GM10248 (cell line): ENCODE measurements at places on chromosomes 12 and 14.

- no peak for DNase-seq
These were observed 28.4 kb downstream of the LRTM2 start for GRCh38 chr12:1848745-1849144.

DNA sequence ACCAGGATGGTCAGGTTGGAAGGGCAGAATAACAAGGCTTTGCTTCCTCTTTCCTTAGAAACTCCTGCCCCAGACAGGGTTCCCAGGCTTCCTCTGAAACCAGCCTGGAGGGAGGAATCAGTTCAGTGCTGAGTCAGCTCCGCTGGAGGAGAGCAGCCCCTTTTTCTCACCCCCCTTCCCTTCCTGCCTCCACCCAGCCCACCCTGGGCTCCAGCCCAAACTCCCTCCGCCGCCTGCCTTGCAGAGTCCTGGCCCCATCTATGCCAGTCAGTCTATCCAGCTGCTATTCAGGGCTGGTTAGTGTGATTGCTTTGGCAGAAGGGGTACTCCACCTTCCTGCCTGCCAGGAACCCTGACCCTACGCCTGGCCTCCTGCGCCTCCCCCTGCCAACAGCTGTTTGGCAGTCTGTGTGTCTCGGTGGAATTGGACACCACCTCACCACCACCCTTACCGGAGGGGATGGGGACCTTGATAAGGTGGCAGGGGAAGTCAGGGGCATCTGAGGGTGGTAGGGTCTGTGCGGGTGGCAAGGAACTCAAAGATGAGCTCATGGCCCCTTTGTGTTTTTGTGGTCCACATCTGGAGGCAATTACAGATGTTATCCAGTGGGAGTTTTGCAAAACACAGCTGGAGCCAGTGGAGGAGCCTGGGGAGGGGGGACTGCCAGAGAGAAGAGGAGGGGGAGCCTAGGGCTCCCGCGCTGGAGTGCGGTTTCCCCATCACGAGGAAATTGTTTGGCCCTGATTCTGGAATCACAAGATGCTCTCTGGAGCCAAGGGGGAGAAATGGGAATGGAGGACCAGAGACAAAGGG, 12.2 kb downstream of the MMP14 start:
- DNase-seq, result no peak

GRCh38 chr12:12684375-12685106, 11.4 kb downstream of the GPR19 start:
- DNase-seq, result no peak

- DNase-seq, result no peak
These were observed 39.6 kb upstream of the CCDC198 start for GRCh38 chr14:57533214-57533613.

- no peak for DNase-seq
These were observed 57.2 kb upstream of the PELI2 start for GRCh38 chr14:56061051-56061450.

DNA sequence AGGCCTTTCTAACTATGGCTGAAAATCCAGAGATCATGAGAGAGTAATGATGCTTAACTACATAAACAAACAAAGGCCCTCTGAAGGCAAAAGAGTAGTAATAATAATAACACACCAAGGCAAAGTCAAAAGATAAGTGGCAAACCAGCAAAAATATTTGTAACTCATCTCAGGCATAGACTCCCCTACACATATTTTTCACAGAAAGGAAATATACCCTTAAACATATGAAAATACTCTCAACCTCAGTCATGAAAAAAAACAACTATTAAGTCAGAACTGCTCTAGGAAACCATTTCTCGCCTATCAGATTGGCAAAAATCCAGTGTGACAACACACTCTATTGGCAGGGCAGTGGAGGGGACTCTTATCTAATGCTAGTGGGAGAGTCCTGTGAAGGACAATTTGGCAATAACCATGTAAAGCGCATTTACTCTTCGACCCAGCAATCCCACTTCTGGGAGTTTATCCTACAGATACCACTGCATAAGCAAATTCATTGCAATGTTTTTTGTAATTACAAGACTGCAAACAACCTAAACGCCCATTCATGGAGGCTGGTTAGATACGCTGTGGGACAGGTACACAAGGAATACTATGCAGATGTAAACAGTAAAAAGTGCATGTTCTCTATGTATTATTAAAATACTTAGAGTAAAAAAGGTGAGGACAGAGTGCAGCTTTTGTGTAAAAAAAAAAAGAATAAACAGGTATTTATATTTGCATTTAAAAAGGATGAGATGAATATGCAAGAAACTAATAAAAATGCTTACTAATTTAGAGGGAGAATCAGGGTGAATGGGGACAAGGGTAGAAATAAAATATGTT, 26.0 kb upstream of the IL22 start:
- no peak for DNase-seq

- DNase-seq, result no peak
These were observed 8.7 kb downstream of the DRAM1 start for GRCh38 chr12:101885912-101886561.

DNA sequence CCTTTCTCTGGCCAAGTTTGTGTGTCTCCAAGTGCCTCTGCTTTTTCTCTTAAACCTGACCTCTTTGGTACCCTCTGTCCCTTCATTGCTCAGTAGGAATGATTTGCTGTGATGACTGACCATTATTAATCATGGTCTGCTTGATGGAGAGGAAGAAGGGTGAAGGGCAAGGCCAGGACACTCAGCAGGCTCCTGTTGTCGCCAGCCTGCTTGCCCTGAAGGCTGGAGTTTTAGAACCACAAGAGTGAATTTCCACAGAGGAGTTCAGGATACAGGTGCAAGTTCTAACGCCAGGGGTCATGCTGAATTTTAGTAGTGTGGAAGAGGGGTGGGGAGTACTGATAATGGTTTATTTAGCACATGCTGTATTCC, 2.8 kb upstream of the ITGA5 start:
- DNase-seq, result no peak

DNA sequence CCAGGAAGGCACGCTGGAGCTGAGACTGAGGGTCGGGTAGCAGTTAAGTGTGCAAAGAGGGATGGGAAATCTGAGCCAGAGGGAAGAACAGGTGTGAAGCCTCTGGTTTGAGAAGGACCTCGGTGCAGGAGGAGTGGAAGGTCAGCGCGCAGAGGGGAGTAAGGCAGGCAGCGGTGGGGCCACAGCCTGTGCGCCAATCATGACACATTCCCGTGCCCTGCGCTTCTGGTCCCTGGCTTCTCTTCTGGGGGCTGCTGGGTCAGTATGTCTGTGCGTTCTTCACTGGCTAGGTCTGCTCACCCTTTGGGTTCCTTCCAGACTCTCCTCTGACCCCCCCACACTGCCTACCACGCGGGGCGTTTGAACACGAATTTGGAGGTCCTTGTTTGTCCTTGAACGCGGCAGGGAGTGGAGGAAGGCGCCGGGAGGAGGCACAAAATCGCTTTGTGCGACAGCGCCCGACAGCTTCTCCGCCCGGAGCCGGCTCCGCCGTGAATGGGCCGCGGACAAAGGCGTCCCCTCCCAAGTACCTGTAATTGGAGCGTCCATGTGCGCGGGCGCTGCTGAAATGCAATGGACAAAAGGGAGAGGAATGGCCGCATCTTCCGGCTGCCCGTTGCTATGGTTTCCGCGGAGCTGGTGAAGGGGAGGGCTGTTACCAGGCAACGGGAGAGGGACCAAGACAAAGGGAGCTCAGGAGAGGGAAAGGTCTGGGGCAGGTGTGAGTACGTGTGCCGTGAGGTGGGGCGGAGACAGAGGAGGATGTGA, 207.2 kb upstream of the SRRM4 start:
- no peak for DNase-seq

DNA sequence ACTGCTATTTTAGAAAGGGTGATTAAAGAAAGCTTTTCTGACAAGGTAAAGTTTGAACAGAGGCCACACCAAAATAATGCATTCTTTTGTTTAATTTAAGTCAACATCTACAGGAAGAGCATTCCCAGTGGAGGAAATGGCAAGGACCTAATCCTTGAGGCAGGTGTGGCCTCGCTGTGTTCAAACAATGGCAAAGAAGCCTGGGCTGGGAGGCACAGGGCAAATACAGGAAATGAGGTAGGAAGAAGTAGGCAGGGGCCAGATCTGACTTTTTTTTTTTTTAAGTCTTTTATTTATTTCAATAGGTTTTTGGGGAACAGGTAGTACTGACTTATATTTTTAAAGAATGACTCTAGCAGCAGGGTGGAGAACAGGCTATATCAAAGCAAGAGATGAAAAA, 53.5 kb downstream of the ARMH4 start:
- no peak for DNase-seq

DNA sequence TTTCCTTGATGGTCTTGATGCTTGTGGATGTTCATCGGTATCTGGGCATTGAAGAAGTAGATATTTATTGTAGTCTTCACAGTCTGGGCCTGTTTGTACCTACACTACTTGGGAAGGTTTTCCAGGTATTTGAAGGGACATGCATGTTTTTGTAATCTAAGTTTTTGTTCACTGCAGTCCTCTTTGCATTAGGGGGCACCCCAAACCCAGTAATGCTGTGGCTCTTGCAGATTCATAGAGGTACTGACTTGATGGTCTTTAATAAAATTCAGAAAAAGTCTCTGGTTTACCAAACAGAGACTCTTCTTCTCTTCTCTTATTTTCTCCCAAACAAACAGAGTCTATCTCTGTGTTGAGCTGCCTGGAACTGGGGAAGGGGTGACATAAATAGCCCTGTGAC, 150.9 kb upstream of the SLC16A7 start:
- no peak for DNase-seq

DNA sequence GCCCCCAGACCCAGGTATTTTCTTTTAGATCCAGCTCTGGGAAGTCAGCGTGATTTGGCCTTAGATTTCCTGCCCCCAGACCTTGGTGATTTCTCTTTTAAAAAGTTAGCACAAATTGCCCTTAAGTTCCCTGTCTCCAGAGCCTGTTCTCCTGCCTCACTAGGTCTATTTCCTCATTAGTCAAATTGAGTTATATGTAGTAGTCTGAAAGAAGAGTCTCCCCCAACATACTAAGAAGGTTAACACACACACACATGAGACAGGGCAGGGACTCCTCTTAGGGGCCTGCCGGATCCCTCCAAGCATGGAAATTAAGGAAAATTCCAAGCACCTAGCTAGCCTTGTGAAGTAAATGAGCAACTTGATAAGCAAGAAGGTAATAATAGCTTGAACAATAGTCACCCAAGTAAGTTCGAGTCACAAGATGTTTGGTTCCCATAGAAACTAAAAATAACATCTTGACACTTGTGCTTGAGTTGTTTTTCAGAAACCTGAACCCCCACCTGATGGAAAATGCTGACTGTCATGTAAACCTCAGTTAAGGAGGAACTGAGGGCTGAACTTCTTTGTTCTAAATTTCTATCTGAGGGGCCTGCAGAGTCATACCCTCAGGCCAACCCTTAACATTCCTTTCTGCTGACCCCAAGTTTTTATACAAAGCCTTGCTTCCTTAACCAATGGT, 51.6 kb downstream of the CAND1 start:
- no peak for DNase-seq

DNA sequence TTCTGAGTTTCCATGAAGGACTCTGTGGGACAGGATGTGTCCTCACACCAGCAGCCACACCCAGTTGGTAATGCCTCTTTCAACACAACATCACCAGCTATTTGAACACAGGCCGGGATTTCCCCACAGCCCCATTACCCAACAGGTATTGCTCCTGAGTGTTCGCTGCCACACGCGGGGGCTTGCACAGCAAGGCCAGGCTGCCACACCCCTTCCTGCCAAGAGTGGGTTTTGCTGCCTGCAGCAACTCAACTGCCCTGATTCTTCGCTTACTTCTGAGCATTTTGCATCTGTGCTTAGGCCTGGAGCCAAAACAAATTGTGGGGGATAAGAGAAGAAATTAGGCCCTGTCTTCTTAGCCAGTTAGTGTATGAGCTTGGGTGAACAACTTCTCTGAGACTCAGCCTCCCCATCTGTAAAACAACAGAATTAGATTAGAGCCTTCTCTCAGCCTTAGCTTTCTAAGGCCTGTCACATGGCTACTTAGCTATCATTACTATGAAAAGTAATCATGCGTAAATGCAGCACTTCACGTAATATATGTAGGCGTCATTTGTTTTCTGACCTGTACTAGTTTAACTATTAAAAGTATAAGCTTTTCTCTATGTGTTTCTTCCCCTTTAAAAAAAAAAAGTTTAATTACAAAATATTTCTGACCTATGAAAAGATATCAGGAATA, 20.0 kb downstream of the CKAP4 start:
- no peak for DNase-seq

DNA sequence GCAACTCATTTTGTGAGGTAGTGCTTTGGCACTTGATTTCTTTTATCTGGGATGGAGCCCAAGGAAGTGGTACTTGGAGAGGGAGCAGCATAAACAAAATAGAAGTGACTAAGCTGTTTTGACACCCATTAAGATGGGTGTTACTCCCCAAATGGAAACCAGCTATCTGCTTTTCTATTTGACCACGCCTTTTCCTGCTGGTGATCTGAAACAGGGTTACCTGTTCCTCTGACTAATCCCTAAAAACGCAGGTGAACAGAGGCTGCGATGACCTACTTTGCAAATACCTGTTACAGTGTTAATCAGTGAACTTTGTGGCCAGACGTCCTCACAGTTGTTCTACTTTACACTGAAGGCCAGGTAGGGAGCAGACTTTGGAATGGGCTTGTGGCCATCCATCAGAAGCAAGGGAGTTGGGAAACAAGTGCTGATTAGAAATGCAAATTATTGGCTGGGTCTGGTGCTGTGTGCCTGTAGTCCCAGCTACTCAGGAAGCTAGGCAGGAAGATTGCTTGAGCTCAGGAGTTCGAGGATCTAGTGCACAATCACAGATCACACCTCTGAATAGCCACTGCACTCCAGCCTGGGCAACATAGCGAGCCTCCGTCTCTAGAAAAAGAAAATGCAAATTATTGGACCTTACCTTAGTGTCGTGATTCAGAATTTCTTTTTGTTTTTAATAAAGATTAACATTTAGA, 58.3 kb upstream of the HECTD1 start:
- DNase-seq, result no peak

- no peak for DNase-seq
These were observed 190.1 kb downstream of the SLC41A2 start for GRCh38 chr12:104768033-104768432.

GRCh38 chr12:109428037-109428629, 49.0 kb downstream of the KCTD10 start:
- peak; percentile 85 for DNase-seq

DNA sequence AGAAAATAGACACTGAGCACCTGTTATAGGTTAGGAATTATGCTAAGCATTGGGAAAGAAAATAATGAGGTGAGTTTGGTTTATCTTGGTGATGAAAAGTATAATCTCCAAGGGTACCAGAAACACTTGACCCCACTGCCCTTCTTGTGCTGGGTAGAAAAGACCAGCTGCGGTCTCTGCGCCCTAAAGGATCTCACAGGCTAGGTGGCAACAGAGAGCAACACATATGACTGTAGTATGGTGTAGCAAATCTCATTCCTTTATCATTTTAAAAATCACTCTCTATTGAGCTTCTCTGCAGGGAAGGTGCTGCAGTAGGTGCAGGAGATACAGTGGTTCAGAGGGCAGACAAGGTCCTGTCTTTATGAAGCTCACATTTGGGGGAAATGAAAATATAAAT, 26.1 kb downstream of the NRXN3 start:
- DNase-seq, result no peak
